Brain (organoid and tissue), 16 donors: ENCODE measurements at places on chromosomes 1 and 21.

DNA sequence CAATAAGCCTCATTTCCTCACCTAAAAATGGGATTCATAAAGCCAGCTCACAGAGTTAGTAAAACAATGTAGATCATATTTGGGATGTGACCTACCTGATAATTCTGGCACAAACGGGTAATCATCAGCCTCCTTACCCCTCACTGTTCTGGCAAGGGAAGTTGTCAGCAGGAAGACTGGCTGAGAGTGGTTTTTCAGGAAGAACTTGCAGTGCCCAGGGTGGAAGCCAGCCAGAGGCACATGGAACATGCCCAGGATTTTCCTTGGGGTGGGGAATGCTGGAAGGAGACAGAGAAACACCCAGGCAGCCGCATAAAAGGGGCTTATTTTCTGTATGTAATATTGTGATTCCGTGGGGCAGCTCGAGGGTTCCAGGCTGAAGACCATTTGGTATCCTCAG, 7.7 kb upstream of the SLC5A9 start:
- DNase-seq = peak; percentile 47

GRCh38 chr1:27047914-27048313, 35.3 kb upstream of the TENT5B start:
- no peak for DNase-seq

DNA sequence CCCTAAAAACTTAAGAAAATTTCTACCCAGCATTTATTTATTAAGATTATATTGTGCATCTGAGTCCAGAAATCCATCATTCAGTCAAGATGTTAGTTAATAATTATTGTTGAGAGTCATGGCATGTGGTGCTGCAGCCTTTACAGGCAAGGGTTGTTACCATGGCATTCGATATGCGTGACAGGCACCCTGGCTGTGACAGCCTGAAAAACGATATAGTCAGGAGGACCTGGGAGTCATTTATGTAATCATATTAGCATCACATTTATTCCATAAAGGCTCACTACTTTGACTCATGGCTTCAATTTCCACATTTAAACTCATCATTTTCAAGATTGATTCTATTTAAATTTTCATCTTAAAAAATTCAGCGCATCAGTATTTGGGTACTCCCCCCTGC, 68.0 kb downstream of the CACHD1 start:
- peak; percentile 80 for DNase-seq

DNA sequence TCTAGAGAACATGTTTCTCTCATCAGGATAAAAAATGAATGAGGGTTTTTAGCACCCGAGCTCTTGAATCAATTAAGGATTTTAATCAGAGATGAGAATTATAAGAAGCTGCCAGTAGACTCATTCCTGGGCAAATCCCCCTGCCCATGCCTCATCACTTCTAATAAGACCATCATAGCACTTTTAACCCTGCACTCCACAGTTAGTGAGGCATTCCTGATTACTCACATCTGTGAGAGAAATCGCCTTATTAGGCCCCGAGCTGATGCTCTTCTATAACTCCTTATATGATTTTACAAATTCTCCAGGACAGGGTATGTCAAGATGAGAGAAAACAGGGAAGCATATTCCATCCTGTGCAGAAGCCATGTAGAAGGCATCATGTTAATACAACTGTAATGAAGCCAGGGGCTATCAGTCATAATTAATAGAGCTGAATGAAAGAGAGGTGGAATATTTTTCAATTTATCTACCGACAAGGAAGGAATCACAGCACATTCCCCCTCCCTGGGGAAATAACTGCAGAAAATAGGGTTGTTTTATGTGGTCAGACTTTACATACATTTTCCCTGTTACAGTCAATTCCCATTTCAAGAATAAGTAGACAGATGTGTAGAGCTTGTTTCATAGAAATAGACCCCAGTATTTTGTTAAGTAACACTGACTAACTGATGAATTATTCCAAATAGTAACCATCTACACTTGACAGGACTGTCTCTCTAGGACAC, 272.7 kb downstream of the HHIPL2 start:
- DNase-seq = peak; percentile 16

- no peak for DNase-seq
These were observed 166.7 kb downstream of the GABPA start for GRCh38 chr21:25901330-25901979.

DNA sequence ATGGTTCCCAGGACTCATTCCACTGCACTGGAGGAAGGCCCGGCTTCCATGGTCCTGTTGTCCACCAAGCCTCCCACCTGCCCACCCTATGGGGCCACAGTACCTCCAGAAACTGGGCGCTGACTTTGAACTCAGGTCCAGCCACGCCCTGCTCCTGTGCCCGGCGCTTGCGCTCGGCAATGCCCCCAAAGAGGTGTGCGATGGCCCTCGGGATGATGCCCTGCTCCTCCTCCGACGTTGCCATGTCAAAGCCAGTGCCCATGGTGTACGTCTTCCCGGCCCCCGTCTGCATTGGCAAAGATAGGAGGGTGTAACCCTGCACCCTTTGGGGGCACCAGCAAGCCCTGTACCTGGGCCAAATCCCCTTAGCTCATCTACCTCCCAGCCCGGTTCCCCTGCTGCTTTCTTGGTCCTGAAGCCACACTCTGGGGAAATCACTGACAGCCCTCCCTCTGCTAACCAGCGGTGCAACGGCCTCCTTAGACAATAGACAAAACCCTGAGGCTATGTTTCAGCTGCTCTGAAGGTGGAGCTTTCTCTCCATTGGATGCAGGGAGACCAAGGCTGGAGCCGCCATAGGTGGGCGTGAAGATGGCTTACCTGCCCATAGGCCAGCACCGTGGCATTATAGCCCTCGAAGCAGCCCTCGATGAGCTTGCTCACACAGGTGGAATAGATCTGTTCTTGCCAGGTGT, 14.7 kb downstream of the KIF21B start:
- DNase-seq = no peak

DNA sequence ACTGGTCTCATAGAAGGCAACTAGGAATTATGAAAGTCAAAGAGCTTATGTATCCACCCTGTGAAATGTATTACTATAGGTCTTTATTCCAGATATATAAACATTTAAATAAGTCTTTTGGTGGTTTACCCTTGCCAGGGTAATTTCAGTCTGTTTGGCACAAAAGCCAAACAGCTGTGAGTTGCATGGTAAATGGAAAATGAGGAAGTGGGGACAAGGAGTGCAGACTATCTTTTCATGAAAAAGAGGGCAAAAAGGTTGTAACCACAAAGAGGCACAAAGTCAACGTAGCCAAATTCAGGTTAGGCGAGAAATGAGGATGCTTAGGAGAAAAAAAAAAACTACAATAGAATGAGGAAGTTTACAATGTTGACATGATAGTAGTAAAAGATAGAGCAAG, 492.3 kb upstream of the PRMT6 start:
- DNase-seq = no peak

DNA sequence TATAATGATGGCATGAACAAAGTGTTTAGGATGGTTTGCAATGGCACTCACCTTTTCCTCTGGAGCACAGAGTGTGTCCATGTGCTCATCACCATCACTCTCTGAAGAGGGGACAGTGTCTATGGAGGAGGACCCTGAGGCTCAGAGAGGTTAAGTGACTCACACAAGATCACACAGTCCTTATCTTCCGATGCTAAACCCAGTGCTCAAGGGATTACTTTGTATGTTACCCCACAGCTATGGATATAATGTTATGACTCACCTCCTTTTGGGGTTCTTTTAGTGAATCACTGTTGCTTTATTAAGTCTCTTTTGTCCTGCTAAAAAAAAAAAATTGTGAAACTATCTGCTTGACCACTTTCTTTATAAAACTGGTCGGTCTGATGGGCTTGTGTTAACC, 67.6 kb downstream of the TENT5C start:
- DNase-seq = no peak
